ENCODE measurements at places on chromosomes 13 and 19. TPM values are rescaled to one million over a fixed set of nuclear protein-coding genes. Genes with fewer than 3 reads are reported as not detected.

GRCh38 chr13:53017433-53017970, 11.1 kb upstream of the OLFM4 start:
- DNase-seq, result no peak

- no peak for DNase-seq
These were observed 2.3 kb downstream of the KISS1R start for GRCh38 chr19:919199-920050.

DNA sequence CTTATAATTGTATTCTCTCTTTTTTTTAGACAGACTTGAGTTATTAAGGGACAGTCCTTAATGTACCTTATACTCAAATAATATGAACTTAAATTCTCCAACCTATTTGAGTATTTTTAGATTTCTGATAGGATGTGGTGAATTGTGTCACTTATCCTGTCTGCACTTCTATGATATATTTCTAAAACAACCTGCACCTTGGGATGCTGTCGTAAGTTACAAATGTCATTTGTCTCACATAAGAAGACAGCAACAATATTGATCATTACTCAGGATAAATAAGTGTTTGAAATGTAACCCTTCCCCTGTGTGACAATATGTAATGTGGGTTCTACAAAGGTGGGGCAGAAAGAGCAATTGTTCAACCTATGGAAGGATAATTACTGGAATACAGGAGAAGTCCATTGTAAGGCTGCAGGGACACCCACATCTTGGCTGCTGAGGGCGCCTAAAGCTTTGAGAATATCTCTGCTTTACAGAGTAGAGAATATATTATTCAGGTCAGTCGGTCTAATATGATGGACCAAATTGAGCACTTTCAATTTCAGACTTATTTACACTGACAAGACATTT, 236.9 kb upstream of the PRR20A start:
- no peak for DNase-seq

GRCh38 chr13:101326710-101327109, 89.6 kb downstream of the NALCN start:
- DNase-seq, result no peak

DNA sequence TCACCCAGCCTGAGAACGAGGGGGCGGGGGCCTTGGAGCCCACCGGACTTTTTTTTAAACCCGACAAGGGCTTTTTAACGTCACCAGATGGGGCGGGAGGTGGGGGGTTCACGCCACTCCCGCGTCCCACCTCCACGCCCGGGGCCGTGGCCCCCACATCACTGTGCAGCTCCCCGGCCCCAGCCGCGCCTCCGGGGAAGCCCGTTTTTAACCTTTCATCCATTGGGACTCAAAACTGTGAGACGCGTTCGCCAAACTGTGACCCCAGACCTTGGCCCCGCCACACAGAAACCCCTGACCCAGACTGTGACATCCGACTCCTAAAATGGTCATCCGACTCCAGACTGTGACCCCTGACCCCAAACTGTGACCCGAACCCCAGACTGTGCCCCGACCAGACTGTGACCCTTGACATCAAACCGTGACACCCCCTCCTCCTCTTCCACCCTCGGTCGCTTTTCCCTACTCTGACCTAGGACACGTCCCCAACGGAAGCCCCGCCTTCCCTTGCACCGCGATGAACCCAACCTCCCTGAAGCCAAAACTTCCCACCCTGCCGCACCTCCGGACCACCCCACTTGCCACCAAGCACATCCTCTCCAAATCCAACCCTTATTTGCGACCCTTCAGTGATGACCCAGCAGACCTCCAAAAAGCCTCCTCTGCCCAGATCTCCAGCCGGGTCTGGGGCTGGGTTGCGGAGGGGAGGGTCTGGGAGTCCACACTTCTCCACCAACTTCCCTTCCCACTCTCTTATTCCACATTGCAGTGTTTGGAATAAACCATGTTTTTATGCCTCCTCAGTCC, 1.5 kb upstream of the GRWD1 start:
- no peak for DNase-seq

DNA sequence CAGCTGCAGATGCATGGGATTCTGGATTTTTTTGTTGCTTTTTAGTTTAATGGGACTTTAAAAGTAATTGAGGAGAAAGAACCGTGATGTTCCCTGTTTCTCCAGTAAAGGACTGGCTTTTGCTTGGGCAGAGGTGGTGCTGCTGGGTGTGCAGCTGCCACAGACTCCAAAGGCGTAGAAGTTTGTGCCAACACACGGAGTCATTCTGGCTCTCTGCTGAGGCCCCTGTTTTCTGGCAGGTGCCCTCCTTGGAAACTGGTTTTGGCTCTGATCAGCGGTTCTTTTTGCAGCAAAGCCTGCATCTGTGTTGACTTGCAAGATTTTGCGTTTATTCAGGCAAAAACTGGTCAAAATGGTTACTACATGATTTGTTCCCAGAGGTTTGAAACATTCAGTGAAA, 16.0 kb upstream of the QTRT1 start:
- no peak for DNase-seq

POSTN gene
- 1.6 TPM for total RNA-seq

GRCh38 chr13:41302743-41303142, 8.3 kb upstream of the NAA16 start:
- no peak for DNase-seq

TMEM150B gene
- total RNA-seq, result not detected

- DNase-seq, result no peak
These were observed 418.6 kb downstream of the FOXO1 start for GRCh38 chr13:40247845-40248244.

MUC16 gene
- 1.0 TPM for total RNA-seq

DNA sequence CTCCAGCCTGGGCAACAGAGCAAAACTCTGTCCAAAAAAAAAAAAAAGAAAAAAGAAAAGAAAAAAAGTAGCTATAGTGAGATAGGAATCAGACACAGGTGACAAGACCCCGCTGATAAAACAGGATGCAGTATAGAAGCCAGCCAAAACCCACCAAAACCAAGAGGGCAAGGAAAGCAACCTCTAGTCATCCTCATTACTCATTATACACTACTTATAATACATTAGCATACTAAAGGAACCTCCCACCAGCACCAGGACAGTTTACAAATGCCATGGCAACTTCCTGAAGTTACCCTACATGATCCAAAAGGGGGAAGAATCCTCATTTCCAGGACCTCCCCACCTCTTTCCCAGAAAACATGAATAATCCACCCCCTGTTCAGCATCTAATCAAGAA, 35.6 kb upstream of the UBL3 start:
- no peak for DNase-seq

CEACAM6 gene
- not detected for total RNA-seq

DNA sequence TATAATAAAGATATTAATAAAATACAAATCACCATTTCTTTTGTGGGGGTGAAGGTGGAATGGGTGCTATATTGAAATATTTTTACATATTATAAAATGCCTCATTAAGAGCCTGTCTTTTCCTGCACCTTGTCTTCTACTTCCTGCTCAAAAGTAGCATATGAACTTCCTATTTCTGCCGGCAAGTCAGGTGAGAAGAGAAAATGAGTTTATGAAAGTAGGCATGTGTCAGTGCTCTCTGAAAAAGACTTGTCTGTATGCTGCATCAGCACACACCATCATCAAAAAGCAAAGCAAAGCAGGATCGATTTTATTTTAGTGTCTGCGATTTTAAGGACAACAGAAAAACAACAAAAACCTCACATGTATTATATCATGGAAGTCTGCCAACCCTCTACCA, 114.2 kb downstream of the RAP2A start:
- DNase-seq, result no peak

DNA sequence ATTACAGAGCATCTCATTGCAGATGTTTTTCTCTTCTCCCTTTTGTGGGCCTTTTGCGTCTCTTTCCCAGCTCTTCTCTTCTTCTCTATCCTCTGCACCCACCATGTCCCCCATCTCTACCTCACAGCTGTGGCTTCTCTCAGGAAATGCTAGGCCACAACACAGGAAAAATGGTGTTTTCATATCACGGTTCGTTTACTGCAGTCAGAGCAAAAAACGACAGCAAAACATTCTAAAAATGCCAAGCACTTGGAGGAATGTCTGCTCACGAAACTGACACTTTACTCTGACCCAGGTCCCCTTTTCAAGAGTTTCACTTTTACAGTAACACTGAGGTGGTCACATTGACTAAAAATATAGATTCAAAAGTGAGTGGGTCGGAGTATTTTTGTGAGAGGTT, 152.2 kb downstream of the DCT start:
- peak; percentile 65 for DNase-seq
